Activated CD4-positive, alpha-beta T cell treated with anti-CD3 and anti-CD28 coated beads, Interleukin-2, amount 50 U/mL, for 1 hour (primary cell): ENCODE measurements at places on chromosomes 4 and X.

DNA sequence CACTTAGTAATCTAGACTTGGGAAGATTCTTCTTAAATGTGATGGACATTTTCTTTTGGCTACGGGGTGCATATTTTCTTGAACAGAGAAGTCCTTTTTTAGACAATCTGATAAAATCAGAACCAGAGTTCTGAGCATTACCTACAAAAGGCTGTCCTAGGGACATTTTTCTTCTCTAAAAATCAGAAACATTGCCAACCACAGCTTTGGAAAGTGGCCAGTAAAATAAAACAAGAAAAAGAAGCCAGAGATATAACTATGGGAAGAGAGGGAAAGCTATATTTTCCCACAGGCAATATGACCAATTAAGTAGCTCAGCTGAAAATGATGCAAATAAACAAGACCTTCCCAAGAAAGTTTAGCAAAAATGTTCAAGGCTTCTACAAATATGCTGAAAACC is 55.9 kb downstream of the MXRA5 start:
- DNase-seq: no peak

DNA sequence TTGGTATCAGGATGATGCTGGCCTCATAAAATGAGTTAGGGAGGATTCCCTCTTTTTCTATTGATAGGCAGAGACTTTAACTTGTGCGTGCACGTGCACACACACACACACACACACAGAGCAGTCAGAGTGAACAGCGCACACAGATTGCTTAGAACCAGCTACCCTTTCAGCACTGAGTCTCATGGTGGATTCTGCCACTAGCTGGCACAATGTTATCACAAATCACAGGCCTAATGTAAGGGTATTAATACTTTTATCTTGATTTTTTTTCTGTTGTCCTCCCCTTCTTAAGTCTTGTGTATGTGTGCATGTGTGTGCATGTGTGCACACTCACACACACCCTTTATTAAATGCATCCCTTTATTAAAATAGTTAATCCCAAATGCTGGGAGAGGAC is 53.2 kb downstream of the HADH start:
- no peak for DNase-seq

GRCh38 chrX:80237072-80237471 is 183.2 kb upstream of the TENT5D start:
- no peak for DNase-seq

DNA sequence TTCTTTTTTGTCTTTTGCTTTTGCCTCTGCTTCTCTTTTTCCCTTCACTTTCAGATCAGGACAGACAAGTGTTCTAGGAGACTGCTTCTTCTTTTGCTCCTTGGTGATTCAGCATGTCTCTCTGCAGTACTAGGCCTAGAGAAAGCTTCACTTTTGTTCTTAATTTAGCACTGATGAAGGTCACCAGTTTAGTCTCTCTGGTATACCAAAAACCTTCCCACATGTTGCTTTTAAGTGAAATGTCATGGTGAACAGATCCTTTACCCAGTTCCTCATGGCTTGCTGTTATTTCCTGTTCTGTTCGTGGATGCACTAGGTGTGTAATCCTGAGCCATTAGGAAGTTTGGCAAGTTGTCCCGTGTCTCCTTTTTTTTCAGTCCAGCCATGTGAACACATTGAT is 53.3 kb downstream of the NBDY start:
- no peak for DNase-seq

DNA sequence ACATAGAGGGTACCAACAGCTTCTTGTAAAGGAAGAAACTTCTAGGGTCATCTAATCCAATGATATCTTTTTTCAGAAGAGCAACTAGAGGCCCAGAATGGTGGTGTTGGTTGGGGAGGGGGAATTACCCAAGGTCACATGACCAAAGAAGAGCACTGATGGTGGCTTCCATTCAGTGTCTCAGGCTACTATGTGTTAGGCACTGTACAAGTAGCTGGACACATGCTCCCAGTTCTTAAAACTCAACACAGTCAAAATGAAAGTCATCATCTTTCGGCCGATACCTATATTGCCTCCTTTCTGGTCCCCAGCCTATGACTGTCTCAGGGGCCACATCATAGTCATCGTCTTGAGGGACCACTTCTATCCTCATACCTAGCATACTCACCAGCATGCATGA is 88.1 kb downstream of the ARHGAP6 start:
- no peak for DNase-seq

DNA sequence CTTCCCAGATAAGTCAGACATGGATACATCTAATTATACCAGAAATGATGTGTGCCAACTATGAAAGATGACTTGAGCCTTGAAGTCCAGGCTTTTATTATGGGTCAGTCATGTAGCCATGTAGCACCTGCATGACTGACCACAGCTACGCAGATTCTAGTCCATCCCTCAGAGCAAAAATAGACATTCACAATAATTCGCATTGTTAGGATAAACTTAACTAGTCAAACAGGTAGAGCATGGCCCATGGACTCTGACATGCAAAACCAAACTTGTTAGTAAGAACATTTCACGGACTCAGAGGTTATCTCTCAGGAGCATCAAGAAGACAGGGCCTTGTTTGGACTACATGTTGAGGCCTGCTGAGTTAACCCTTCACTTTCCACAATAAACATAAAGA is 132.6 kb downstream of the PWWP3B start:
- DNase-seq: no peak

DNA sequence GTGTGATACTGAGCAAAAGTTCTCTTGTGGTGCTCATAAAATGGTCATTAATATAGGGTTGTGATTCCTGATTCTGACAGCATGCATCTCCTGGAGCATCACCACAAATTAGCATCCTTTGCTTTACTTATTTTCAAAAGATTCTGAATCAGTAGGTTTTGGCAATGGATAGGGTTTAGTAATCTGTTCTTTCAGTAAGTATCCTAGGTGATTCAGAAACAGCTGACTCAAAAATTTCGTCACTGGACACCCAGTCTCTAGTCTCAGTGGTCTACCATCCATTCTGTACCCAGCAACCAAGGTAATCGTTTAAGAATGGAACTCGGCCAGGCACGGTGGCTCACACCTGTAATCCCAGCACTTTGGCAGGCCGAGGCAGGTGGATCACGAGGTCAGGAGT is 4.1 kb downstream of the CBLL2 start:
- DNase-seq: no peak

GRCh38 chrX:12463052-12463451 is 324.8 kb downstream of the FRMPD4 start:
- no peak for DNase-seq

DNA sequence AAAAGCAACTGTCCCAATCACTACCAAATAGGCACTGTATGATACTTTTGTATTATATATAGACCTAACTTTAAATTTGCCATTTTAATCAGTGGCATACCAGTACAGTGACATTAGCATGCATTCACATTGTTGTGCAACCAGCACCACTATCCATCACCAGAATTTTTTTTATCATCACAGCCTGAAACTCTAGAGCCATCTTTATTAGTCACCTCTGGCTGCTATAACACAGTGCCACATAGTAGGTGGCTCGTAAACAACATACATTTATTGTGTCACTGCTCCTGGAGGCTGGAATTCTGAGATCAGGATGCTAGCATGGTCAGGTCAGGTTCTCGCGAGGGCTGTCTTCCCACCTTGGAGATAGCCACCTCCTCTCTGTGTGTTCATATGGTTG is 188.4 kb upstream of the GALNT7 start:
- no peak for DNase-seq

DNA sequence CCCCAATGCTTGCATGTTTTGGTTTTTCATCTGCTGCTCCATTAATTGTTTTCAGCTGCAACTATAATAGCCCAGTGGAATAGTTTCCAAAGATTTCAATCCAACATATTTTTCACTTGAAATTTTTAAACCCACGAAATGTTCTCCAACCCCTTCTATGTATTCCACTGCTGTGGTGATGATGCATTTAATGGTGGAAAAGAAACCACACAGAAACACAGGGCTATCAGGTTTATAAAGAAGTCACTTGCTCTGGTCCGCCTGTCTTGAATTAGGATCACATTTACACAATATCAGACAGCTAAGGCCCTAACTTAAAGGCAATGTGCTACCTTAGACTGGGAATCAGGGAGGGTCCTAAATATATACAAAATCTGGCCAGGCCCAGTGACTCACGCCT is 35.0 kb downstream of the OPHN1 start:
- DNase-seq: no peak

DNA sequence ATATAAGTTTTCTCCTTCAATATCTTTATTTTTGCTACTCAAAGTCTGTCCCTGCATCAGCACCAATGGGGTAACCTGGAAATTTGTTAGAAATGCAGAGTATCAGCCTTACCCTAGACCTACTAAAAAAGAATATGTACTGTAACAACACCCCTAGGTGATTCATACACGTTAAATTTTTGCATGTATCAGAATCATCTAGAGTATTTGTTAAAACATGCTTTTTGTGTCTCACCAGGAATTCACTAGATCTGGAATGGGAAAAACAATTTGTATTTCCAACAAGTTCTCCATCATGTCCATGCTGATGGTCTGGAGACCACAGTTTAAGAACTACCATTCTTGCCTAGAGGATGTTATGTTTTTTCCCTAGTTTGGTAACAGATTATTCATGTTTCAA is 196.0 kb upstream of the EDNRA start:
- no peak for DNase-seq

DNA sequence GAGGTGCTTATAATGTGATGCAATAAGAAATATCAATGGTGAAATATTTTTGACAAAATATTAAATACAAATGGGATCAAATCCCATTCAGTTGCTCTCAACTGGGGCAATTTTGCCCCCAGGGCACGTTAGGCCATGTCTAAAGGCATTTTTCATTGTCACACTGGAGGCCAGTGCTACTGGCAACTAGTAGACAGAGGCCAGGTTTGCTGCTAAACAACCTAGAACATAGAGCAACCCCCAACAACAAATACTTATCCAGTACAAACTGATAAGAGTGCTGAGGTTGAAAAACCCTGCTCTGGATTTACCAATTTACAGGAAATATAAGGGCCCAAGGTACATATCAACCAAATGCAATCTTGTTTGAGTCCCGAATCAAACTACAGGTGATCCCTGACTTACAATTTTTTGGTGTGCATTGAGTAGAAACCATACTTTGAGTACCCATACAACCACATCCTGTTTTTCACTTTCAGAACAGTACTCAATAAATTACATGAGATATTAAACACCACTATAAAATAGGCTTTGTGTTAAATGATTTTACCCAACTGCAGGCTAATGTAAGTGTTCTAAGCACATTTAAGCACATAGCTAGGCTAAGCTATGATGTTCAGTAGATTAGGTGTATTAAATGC is 237.5 kb downstream of the HNRNPD start:
- DNase-seq: no peak

DNA sequence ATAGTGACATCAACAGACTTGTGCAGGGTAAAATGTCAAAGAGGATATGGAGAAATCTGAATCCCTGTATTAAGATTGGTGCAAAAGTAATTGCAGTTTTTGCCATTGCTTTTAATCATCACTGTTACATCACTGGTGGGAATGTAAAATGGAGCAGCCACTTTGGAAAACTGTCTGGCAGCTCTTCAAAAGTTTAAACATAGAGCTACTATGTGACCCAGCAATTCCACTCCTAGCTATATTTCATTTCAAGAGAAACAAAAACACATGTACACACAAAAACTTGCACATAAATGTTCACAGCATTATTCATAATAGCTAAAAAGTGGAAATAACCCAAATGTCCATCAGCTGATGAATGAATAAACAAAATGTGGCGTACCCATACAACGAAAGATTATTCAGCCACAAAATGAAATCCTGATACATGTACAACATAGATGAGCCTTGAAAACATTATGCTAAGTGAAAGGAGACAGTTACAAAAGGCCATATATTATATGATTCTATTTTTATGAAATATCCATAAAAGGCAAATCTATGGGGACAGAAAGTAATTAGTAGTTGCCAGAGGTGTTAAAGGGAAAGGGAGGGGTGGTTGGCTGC is 106.4 kb downstream of the AMELX start:
- no peak for DNase-seq

DNA sequence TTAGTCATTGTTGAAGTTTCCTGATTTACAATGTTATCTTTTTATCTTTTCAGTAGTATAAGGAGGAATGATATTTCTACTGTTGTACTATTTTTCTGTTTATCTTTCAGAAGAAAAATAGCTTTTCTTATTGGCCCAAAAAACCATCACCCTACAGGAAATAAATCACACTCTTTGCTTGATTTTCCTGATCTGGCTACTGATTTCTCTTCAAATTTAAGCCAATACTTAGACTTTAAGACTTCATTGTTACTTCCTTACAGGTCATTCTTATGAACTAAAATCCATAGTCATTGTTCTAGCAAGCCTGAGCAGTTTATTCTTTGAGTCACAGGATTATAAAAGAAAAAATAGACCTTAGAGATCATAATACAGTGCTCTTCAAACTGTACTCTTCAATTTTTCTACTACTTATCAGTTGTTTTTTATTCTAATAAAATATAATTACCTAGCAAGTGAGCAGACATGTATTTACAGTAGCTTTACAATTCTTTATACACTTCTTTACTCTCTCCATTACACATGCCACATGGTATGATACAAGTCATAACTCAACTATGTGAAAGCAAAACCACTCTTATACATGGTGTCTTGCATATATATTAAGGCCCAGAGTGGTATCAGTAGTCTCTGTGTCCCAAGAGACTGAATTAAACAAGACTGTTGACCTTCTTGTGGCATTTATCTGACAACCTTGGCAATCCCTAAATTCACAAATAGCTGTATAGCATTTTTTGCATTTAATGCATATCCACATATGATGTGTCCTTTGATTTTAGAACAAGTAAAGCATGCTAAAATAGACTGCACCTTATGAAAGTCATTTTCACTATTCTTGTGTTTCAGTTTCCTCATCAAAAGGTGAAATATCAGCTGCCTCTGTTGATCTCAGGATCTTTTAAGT is 47.9 kb downstream of the TET2 start:
- DNase-seq: no peak

- no peak for DNase-seq
Observed at GRCh38 chr4:26179316-26179760, 141.5 kb upstream of the RBPJ start.

DNA sequence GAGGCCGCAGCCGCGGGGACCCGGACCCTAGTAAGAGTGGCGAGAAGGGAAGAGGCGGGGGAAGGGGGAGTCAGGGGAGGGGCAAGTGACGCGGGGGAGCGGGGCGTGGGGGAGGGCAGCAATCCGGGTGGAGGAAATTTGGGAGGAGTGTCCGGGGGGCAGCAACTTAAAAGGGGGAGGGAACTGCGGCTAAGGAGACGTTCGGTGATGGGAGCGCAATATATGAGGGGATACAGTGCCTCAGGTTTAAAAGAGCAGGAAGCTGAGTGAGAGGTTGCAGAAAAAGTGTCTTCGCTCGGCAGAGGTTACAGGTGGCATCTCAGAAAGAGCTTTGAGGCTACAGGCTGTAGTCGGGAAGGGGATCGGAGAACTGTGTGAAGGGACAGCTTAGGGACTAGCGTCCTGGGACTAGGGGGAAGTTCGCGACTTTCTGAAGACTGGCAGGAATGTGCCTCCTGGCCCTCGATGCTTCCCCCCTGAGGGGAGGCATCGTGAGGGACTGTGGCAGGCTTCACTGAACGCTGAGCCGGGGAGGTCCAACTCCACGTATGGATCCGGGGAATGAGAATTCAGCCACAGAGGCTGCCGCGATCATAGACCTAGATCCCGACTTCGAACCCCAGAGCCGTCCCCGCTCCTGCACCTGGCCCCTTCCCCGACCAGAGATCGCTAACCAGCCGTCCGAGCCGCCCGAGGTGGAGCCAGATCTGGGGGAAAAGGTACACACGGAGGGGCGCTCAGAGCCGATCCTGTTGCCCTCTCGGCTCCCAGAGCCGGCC is 519 bp downstream of the FOXO4 start:
- no peak for DNase-seq
